ENCODE measurements at places on chromosomes 7 and 10. TPM values are rescaled to one million over a fixed set of nuclear protein-coding genes. Genes with fewer than 3 reads are reported as not detected.

GRCh38 chr7:98745722-98746318, 124.0 kb downstream of the TMEM130 start:
- no peak overlapping the region for H3K4me3 ChIP-seq
- H3K4me1 ChIP-seq, result no peaks in the 10 kb centered on the region
- H3K27me3 ChIP-seq, result no peaks in the 10 kb centered on the region
- peak; percentile 91 for DNase-seq
- H3K27ac ChIP-seq, result no peak overlapping the region
- no peaks in the 10 kb centered on the region for H3K36me3 ChIP-seq

DCLRE1C gene
- total RNA-seq, result 5.1 TPM

DNA sequence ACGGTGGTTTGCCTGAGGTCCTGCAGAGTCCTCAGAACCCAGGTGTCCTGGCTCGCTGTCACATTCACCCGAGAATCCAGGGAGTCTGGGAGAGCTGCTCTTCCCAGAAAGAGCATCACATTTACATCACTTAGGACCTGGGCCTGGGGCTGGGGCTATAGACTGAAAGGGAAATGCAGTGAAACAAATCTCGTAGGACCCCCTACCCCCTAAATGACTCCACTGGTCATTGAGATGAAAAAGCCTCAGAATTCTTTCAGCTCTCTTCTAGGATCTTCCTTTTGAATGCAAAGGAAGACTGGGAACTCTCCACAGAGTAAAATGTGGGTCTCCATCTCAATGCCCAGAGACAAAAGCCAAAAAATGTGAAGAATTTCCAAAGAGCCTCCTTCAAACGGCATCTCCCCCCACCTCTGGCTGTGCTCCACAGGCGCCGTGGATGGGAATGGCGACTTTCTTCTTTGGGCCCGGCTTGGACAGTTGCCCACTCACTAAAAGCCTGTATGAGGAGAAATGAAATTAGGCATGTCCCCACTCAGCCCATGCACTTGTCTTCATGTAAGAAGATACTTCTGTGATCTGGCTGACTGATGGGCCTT, 49.0 kb upstream of the PODXL start:
- DNase-seq, result no peak
- no peak overlapping the region for H3K27ac ChIP-seq
- no peaks in the 10 kb centered on the region for H3K36me3 ChIP-seq
- H3K4me3 ChIP-seq, result no peak overlapping the region

PRR15 gene
- total RNA-seq, result not detected

ANKRD61 gene
- total RNA-seq, result 8.4 TPM

INMT gene
- total RNA-seq, result 41.2 TPM

FAM25C gene
- not detected for total RNA-seq

GRCh38 chr7:77209479-77210139, 10.0 kb upstream of the FGL2 start:
- no peaks in the 10 kb centered on the region for H3K27me3 ChIP-seq
- H3K27ac ChIP-seq, result no peak overlapping the region
- no peak overlapping the region for H3K4me3 ChIP-seq
- H3K36me3 ChIP-seq, result no peaks in the 10 kb centered on the region

EBLN1 gene
- total RNA-seq, result 1.4 TPM
